ENCODE measurements at places on chromosomes 7 and 10.

DNA sequence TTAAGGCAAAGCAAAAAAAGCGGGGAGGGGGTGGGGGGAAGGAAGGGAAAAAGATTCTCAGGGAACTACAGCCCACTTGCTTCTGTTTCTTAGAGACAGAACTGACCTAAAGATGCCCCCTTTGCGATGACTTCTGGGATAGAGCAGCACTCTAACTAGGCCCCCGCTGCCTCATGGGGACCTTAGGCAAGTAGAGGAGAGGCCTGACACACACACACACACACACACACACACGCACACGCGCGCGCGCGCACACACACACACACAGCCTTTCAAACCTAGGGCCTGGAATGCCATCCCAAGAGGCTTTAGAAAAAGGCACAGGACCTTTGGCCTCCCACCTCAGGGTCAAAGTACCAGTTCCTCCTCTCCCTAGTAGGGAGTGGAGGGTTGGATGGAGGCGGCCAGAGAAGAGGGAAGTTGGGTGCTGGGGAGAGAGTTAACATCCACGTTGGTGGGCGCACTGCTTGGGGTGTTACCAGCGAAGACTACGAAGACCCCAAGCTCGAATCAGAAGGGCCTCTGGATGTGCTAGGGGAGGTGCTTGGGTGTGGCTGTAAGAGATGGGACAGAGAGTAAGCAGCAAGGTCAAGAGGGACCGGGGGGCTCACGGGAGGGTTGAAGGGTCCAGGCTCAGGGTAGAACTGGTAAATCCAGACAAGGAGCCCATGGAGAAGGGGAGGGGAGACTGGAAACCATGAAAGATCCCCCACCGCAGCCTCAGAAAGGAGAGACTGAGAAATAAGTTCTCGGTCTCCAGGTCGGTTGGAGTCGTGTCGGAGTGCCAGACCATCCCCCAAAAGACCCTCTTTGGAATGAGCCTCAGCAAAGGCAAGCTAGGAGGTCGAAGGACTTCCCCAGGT is 1.2 kb upstream of the COL1A2 start:
- no peaks in the 10 kb centered on the region for H3K36me3 ChIP-seq
- DNase-seq, result no peak
- no peak overlapping the region for H3K4me3 ChIP-seq

DNA sequence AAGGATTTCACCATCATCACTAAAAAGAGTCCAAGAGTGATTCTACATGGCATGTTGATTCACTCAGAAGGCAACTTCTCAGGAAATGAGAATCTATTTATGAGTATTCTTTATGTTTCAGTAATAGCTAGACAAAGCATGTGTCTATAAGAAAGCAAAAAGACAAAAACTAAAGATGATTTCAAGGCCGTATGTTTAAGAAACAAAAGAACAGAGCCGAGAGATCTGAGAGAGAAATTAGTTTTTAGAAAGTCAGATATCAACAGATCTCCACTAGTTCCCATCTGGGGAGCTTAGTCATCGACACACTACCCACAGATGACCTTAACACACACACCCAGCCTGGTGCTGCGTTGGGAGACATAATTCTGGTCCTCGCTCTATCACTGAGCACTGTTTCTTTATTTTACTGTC is 21.0 kb downstream of the PIP4K2A start:
- H3K27me3 ChIP-seq, result no peaks in the 10 kb centered on the region
- H3K36me3 ChIP-seq, result no peaks in the 10 kb centered on the region
- no peak overlapping the region for H3K27ac ChIP-seq
- no peaks in the 10 kb centered on the region for H3K4me1 ChIP-seq

GRCh38 chr7:111835066-111835465 is 272.8 kb upstream of the IMMP2L start:
- H3K36me3 ChIP-seq, result no peaks in the 10 kb centered on the region
- H3K27me3 ChIP-seq, result no peaks in the 10 kb centered on the region
- H3K4me3 ChIP-seq, result no peak overlapping the region
- H3K4me1 ChIP-seq, result no peaks in the 10 kb centered on the region

- no peak overlapping the region for H3K4me3 ChIP-seq
- peaks cover 8% of the 10 kb centered on the region for H3K4me1 ChIP-seq
- no peaks in the 10 kb centered on the region for H3K36me3 ChIP-seq
- no peak overlapping the region for H3K27ac ChIP-seq
- no peak for DNase-seq
Observed at GRCh38 chr7:130397051-130397757, 16.9 kb downstream of the CPA1 start.

- peak overlapping the region; percentile 95 for H3K27ac ChIP-seq
- H3K4me3 ChIP-seq, result no peak overlapping the region
- no peak for DNase-seq
Observed at GRCh38 chr7:130902755-130903357, 168.8 kb upstream of the KLF14 start.

GRCh38 chr10:44878706-44879530 is 32.2 kb upstream of the TMEM72 start:
- DNase-seq, result peak; percentile 88
- no peaks in the 10 kb centered on the region for H3K36me3 ChIP-seq
- peaks cover 6% of the 10 kb centered on the region for H3K27me3 ChIP-seq
- no peaks in the 10 kb centered on the region for H3K4me1 ChIP-seq

GRCh38 chr10:107708981-107709380 is 544.5 kb upstream of the SORCS1 start:
- H3K4me3 ChIP-seq, result no peak overlapping the region
- H3K27ac ChIP-seq, result no peak overlapping the region
- no peaks in the 10 kb centered on the region for H3K27me3 ChIP-seq
- no peak for DNase-seq
- no peaks in the 10 kb centered on the region for H3K4me1 ChIP-seq

GRCh38 chr7:155456738-155457543 is 988 bp upstream of the EN2 start:
- DNase-seq, result peak; percentile 88
- H3K27me3 ChIP-seq, result peaks cover 1% of the 10 kb centered on the region
- peak overlapping the region; percentile 81 for H3K27ac ChIP-seq
- no peaks in the 10 kb centered on the region for H3K36me3 ChIP-seq
- peak overlapping the region; percentile 89 for H3K4me3 ChIP-seq
- peaks cover 8% of the 10 kb centered on the region for H3K4me1 ChIP-seq

DNA sequence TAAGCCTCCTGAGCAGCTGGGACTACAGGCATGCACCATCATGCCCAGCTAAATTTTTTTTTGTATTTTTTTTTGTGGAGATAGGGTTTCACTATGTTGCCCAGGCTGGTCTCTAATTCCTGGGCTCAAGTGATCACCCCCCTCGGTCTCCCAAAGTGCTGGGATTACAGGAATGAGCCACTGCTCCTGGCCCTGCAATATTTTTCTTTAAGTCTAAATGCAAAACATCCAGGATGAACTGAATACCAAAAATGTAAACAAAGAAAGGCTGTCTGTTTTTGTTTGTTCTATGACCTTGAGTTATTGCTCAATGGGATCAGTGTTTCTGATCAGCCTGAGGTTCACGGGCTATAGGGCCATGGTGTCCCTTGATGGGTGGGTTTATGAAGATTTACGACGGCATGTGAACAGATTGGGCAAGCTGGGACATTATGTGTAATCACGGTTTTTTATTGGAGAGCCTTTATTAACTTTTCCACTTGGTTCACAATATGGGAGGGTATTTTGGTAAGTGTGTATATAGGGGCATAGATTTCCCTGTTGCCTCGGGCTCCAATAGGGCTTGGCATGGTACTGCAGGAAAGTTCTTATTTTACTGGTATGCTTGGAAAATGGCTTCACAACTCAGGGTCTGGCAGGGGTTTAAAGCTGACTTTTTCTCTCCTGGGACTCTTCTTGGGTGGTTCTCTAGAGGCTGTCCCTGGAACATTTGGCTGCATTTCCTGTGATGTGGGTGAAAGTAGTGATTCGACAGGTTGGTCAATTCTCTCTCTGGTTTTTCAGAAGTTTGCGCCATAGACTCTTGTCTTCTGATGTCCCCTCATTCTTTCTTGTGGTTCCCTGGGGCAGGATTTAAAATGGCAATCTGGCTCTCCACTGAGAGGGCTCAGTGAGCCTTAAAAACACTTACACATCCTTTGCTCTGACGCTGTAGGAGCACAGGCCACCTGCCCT is 41.6 kb downstream of the MRPS33 start:
- no peaks in the 10 kb centered on the region for H3K36me3 ChIP-seq
- peak; percentile 45 for DNase-seq
- no peaks in the 10 kb centered on the region for H3K27me3 ChIP-seq
- no peak overlapping the region for H3K4me3 ChIP-seq

DNA sequence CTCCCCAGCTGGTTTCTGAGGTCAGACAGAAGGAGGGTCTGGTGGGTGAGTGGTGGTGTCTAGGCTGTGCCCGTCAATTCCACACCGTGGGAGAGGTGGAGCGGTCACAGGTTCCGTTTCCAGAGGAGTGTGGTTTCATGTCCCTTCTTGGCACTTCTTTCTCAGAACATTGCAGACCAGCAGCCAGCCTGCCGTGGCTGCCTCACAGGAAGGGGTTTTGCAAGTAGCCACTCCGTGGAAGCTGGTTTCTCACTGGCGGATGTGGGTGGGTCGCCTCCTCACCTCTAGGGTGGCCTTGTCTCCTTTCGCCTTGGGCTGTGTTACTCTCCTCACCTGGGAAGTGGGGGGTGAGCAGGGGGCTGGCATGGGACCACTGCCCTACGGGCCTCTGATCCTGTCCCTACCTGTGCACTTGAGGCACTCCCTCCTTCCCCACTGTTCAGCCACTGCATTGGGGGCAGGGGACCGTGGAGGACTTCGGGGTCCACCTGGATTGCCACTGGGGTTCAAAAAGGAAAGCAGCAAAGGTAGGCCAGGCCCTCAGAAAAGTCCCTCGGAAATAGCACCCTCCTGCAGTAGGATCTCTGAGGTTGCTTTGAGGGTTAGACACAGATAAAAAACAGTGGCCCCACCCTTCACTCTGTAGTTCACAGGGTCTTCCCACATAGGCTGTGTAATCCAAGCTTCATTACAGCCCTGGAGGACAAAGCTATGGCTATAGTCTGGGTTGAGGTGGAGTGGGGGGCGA is 33.9 kb downstream of the TSPAN14 start:
- H3K4me3 ChIP-seq, result no peak overlapping the region
- peaks cover 4% of the 10 kb centered on the region for H3K36me3 ChIP-seq
- peaks cover 55% of the 10 kb centered on the region for H3K4me1 ChIP-seq
- no peak overlapping the region for H3K27ac ChIP-seq
- H3K27me3 ChIP-seq, result no peaks in the 10 kb centered on the region

DNA sequence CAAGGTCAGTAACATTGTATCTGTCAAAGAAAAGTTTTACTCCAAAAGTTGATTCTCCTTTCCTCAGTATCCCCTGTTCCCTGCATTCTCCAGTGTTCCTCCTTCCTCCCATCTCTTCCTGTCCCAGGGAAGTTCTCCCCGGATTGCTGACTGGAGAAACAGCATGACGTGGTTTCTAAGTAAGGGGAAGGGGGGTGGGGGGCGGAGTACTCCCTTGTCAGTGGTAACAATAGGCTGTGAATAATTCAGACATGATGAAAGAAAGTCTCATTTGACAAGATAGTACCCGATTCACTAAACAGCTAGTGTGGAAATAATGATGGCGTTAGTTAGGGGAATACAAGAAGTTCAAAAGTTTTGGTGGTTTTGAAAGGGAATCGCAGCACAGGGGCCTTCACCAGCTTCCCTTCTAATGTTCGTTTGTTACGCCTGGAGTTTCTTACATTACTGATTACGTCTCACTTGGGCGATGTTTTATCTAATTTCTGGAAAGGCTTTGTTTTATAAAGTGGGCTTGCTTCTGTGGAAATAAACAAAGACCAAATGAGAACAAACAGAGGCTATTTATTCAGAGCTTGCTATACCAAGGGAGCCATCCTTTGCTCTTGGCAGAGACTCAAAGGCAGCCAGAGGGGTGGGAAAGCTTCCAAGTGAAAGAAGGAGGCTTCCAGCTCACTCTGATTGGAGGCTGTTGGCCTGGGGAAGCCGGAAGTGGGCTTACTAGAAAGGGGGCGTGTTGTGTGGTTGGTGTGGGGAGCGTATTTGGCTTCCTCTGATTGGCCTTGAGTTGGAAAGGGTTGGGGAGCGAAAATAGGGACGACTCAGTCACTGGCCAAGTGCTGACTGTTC is 453.7 kb downstream of the SDK1 start:
- no peak overlapping the region for H3K27ac ChIP-seq
- H3K36me3 ChIP-seq, result no peaks in the 10 kb centered on the region
- no peak for DNase-seq
- no peaks in the 10 kb centered on the region for H3K27me3 ChIP-seq
